ENCODE measurements at places on chromosomes 6 and 20.

- DNase-seq = no peak
Measured at GRCh38 chr6:28161410-28162079, 19.9 kb downstream of the ZKSCAN8 start.

GRCh38 chr6:163600331-163600730, 185.8 kb downstream of the QKI start:
- DNase-seq = no peak

DNA sequence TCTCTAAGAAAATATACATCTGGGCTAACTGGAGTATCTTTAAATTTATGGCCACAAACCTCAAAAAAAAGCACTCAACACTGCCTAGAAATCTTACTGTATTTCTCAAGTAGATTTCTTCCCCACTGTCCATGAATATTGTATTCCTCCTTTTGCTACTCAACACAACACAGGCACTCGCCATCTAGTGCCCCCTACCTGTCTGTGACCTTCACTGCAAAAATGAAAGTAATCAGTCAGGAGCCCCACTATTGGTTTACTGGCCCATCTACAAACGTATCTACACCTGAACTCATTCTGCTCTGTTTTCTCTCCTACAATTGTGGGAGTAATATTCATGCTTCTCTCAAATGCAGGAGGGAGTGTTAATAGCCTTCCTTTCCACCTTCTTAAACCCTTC, 58.3 kb downstream of the LY86 start:
- no peak for DNase-seq

DNA sequence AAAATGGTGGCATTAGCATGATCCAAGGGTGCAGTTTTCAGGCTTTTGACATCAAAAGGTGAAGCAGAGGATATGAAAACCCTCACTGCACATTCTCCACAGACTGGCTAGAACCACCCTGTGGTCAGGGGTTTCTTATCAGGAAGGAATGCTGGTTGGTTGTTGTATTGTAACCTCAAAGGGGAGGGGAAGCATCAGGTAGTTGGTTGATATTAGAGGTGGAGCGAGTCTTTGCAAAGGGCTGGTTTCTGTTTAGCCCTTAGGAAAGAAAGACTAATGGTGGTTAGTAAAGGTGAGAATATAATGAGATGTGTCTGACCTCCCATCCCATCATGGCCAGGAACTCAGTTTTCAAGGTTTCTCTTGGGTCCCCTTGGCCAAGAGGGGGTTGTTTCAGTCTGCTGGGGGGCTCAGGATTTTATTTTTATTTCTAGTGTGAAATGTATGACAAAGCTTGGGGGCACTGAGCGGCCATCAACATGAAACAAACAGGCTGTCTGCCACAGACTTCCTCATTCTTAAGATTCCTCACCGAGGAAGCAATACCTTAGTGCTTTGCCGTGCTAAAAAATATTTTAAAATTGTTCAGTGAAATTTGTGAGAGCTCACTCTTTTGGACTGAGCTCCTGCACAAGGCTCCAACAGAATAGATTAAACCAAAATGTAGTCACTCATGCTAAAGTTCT, 47.5 kb upstream of the PROKR2 start:
- DNase-seq = no peak

DNA sequence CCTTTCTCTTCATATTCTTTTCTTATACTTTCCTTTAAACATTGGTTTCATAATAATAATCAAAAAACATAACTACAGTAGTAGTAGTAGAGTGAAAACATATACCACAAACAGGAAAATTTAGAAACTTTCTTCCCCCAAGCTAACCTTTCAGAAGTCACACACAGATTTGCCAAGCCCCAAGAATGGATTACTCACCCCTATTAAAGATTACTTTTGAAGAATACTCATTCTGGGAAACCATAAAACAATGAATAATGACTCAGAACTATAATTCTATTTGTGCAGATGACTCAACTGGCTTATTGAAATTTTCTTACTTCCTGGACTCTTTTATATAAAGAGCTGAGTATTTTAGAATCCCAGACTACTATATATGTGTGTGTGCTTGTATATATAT, 119.4 kb upstream of the GJE1 start:
- no peak for DNase-seq

- DNase-seq = no peak
Measured at GRCh38 chr6:150622941-150623874, 23.5 kb downstream of the PLEKHG1 start.

DNA sequence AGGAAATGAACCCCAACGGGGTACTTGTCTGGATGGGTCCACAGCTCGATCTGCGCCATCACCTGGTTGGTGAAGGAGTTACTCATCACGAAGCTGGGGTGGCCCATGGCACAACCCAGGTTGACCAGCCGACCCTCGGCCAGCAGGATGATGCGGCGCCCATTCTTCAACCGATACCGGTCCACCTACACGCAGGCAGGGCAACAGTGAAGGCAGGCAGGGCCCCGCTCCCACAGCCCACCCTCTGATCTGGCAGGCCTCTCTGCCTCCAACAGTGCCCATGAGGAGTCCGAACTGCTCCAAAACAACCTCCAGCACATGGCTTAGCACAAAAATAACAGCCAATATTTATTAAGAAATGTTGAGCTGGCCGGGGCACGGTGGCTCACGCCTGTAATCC, 17.7 kb downstream of the AHCY start:
- no peak for DNase-seq

GRCh38 chr20:4901031-4901818, 100.1 kb downstream of the SLC23A2 start:
- no peak for DNase-seq

- no peak for DNase-seq
Measured at GRCh38 chr6:74734901-74735300, 471.0 kb downstream of the COL12A1 start.

DNA sequence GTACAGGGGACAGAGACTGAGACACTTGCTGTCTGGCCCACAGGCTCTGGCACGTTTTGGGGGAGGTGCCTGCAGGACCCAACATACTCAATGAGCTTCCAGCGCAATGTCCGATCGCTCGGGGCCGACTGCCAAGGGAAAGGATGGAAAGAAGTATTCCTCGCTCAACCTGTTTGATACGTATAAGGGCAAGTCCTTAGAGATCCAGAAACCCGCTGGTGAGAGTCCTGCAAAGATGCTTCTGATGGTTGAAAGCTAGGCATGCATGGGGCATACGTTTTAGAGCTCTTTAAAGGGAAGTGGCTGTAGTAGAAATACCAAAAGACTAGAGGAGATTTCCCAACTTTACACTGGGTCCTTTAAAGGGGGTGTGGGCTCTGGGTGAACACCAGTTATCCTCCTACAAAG, 2.2 kb downstream of the PRRC2A start:
- no peak for DNase-seq

GRCh38 chr20:47117371-47117770, 222.7 kb downstream of the EYA2 start:
- no peak for DNase-seq

GRCh38 chr6:125846292-125847024, 55.7 kb downstream of the NCOA7 start:
- no peak for DNase-seq

GRCh38 chr6:45253453-45253852, 74.7 kb upstream of the RUNX2 start:
- no peak for DNase-seq

DNA sequence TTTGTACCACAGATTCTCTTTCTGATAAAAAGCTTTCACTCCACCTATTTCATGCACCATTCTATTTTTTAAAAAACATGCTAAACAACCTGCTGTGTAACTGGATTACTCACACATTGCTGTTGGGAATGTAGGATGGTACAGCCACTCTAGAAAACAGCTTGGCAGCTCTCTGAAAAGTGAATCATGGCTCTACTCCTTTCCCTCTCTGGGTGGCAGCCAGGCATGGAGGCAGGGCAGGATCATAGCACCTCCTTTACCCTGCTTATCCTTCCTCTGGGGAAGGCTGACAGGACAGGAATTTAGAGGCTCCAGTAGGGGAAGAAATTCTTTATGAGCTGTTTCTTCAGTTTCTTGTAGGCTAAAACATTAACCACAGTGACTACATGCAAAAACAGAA, 6.7 kb upstream of the VNN2 start:
- DNase-seq = no peak

DNA sequence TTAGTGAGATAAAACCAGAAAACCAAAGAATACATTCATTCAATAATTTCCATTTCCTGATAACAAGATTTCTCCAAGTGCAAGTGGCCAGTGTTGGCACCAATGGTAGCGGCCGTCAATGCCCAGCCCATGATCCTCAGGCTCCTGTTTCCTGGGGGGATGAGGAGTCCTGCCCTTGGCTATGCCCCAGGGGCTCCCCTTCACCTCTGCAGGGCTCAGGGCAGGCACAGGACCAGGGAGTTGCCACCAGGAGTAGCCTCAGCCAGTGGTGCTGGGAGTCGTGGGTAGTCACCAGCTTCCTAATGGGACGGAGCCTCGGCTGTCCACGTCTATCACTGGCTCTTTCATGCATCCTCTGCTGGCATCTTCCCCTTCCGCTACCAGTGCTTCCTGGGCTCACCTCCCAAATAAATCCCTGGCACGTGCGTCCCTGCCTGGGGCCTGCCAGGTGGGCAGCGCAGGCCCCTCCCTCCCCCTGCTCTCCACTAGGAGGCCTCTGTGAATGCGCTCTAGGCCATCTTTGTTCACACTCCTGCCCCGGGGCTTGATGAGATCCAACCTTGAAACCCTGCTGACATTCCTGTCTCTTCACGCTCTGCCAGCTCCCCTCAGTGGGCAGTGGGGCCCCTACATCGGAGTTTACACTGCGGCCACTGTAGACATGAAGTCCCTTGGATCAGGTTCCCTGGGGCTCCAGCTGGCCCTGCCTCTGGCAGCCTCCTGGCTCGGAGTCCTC, 215.7 kb downstream of the SYNDIG1 start:
- DNase-seq = no peak

DNA sequence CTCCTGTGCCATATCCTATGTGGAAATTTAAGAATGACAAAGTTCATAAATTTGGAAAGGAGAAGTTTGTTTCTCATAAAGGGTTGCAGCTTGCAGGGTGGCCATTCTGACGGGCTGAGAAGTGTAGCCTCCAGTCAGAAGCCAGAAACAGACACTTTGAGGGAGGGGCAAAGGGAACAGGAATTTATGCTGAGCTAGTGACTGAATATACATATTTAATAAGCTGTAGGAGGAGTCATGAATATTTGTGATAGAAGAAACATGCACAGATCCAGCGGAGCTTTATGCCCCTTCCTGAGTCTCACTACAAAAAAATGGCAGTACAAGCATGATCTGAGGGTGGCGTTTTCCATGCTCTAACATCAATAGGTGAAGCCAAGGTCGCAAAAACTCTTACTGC, 798.3 kb downstream of the KIF16B start:
- DNase-seq = no peak

DNA sequence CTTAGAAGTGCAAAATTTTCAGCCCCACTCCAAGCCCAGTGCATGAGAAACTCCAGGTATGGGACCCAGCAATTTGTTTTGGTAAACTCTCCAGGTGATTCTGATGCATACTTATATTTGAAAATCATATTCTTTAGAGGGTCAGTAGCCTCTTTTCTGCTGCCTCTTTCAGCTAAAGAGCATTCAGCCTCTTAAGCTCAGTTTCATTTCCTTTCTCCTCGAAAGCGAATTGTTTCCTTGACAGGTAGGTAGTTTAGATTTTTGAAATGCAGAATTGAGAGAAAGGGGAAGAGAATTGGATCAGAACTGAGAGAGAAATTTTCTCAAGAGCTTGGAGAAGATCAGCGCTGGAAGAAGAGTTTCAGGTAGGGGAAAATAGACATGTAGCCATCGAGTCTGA, 995.8 kb upstream of the FLRT3 start:
- DNase-seq = no peak

GRCh38 chr6:19102936-19103335, 715.8 kb downstream of the RNF144B start:
- DNase-seq = no peak

GRCh38 chr6:3326981-3327380, 68.2 kb downstream of the PSMG4 start:
- no peak for DNase-seq

- no peak for DNase-seq
Measured at GRCh38 chr6:158627940-158628211, 16.7 kb downstream of the DYNLT1 start.

- no peak for DNase-seq
Measured at GRCh38 chr20:3181270-3181669, 7.9 kb upstream of the LZTS3 start.

DNA sequence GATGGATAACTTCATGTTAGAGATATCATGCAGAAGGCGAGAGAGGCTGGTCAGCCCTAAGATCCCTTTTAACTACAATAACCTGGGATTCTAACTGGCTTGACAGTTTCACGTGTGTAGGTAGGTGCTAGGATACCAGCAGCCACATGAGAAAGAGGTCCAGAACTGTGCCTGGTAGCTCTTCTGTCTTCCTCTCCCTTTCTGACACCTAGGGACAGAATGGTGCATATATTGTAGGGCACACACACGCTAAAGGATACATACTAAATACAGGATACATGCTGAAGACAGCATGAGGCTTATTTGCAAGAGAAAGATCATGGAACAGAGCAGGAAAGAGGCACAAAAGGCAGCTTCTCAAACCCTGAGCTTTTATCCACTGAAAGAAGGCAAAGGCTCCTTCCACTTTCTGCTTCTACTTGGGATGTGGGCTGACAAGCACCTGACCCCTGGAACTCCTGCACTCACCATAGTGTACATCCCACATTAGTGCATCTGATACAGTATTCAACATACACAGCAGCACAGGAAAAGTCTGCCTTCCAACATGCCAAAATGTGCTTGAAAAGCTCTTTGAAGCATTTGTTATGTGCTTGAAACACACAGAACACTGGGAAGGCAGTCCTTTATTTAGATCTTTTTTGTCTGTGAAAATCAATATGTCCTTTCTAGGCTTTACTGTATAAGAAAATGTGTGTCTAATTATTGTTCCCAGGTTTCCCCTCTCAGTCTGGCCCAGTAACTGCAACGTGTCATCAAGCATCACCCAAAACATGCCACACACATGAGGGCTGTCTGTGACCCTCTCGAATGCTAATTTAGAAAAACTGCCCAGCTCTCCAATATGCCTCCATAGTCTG, 3.2 kb downstream of the SLC22A23 start:
- DNase-seq = no peak

- DNase-seq = no peak
Measured at GRCh38 chr6:113802779-113803178, 54.4 kb upstream of the MARCKS start.

DNA sequence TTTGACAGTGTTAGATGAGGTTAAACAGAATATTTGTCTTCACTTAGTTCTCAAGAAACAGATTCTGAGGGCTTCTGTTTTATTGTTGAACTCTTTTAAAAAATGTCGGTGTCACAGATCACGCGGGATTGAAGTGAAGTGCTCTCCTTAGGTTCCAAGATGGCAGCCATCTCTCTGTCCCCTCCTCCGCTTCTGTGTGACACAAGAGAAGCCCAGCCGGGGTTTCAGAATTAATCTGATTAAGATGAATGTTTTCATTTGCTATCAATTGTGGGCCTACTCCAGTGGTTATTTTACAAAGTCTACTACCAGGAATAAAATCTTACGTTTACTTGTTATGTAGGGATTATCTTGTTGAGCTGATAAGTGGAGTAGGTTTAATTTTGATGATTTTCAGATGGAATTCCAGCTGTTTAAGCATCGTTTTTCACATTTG, 10.9 kb downstream of the HIVEP1 start:
- no peak for DNase-seq
